ENCODE measurements at places on chromosomes 4 and X.

- no peak for DNase-seq
These were observed 159.8 kb upstream of the FAM241A start for GRCh38 chr4:111985426-111985825.

GRCh38 chr4:5734853-5735252 is 23.9 kb downstream of the EVC start:
- no peak for DNase-seq

DNA sequence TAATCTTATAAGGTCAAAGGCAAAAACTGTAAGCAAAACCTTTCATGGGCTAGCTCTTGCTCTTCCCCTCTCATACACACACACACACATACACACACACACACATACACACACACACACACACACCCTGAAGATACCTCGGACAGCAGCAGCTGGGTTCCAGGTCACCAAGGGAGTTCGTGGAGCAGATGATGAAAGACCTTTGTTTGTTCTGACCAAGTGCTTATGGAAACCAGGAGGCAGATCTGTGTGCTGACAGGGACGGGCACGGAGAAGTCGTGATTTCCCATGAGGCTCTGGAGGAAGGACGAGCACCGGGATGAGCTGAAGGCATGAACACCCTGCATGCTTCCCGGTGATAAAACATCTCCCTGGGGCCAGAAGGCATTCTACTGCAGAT is 35.4 kb upstream of the CRMP1 start:
- no peak for DNase-seq

DNA sequence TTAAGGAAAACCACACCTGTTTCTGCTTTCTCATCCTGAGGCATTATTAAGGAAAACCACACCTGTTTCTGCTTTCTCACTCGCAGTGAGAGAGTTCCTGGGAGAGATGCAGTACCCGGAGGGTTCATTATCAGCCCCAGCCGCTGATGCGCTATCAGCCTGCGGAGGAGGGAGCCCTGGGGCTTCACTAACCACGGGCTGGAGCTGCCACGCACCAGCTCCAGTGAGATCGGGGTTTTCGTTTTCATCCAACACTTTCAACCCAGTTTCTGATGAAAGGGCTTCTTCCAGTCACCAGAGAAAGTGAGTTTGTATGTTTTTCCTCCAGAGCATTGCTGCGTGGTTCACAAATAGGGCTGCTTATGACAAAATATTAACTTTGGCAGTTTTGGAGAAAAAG is 93.2 kb upstream of the PRKX start:
- no peak for DNase-seq

- no peak for DNase-seq
These were observed 47.5 kb downstream of the MAGEA1 start for GRCh38 chrX:153226344-153227185.

GRCh38 chr4:55866973-55867574 is 13.6 kb downstream of the EXOC1 start:
- peak; percentile 26 for DNase-seq

DNA sequence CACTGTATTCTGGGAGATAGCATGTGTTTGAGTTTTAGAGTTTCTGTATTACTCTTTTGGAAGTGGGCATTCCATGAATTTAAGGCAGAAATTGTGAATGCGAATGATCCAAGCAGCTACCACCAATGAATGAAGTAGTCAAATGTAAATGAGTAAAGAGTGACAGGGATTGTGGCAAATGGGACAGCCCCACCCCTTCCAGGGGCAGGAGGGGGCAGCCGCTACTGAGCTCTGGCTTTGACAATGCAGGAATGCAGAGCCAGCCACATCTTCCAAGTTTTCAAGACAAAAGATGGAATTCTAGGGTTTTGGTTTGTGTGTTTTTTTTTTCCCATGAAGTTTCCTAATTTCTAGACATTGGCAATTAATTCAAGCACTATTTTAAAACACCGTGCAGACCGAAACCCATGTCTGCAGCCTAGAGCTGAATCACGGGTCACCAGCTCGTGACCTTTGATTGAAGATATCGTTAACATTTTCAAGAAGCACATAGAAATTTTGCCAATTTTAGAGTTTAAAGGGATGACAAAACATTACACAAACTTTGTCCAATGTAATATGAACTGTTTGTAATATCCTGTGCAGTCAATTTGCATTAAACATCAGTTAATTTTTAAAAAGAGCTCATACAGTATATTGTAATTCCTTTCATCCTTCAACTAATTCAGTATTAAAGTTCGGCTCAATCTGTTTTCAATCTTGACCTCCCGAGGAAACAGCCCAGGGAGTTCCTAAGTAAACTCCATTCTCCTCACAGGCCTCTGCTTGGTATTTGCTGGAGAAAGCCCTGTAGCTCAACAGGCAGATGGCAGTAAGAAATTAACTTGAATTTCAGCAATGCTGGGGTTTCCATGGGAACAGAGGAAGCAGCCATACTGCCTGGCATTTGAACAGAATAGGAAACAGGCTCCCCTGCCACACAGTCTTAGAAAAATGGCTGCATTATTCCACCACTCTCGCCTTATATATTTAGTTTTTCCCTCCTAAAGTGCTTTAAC is 83.4 kb downstream of the UCHL1 start:
- no peak for DNase-seq

GRCh38 chrX:140104760-140105159 is 139.4 kb upstream of the CXorf66 start:
- no peak for DNase-seq

DNA sequence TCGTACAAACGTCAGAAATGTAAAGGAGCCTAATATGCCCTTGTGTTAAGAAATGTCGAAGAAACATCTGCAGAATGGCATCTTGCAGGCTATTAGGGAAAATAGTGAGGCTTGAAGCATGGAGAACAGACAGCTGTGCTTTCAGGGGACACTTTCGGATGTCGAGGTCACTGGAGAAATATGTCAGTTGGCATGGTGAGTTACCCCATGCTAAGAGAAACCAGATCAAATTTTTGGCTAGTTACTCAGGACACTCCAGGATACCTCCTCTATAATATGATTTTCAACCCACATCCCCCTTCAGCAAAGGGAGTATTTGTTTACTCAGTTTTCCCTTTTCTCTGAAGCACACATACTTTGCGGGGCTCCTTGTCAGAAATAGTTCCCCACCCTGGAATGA is 171.4 kb downstream of the GPC3 start:
- DNase-seq: peak; percentile 16

DNA sequence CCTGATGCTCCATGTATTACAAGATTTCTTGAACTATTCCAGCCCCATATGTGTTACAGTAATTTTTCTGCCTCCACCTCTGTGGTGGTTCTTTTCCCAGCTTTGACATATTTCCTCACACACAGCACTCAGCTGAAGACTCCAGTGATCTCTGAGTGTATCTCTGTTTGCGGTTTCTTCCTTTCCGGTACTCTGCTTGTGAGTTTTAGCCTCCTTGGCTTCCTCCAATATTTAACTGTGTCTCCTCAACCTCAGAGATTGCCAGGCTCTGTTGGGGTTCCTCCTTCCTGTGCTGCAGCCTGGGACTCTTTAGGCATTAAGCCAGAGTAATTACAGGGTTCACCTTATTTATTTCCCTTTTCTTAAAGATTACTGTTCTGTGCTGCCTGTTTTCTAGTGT is 73.2 kb downstream of the NFKB1 start:
- DNase-seq: no peak

DNA sequence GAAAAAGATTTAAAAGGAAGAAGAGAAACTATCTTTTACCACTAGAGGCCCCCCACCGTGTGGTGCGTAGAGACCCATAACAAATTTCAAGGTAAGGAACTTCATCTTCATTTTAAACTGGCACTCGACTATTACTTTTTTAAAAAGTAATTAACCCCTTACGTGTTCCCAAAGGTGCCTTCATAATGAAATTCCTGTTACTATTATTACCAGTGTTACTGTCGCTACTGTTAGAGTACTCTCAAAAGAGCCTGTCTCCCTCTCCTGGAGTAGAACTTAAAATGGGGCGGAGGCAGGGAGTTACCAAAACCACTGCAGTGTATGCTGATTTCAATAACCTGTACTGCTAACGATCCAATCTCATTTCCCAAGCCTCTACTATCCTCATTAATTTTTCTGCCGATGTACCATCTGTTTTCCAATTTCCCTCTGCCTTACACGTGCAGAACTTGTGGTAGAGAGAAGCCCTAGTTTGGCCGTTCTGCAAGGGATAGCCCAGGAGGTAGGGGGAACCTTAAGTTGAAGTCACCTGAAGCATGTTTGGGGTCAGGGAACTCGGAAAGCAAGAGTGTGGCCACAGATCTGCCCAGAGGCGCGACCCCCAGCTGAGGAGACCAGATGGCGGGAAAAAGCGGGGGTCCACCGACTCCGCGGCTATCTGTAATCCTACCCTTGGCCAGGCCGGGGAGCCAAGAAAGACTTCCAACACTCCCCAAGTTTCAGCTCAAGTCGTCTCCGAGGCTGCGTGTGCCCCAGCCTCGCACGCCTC is 720 bp upstream of the STK26 start:
- DNase-seq: no peak

DNA sequence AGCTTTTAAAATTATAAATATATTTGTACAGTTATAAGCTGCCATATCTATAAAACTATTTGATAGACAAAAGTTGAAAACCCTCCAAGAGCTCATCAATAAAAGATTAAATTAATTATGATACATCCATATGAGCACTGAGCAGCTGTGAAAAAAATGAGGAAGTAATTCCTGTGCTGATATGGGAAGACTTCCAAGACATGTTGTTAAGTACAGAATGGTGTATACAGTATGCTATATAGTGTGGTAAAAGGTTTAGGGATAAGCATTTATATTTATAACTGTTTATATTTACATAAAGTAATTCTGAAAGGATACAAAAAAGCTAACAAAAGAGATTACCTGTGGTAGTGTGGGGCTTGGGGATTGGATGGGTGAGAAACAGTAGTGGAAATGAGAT is 92.8 kb upstream of the BMP2K start:
- DNase-seq: no peak

- no peak for DNase-seq
These were observed 110.3 kb downstream of the AREG start for GRCh38 chr4:74555231-74555630.

GRCh38 chr4:186554539-186554913 is 841 bp downstream of the MTNR1A start:
- no peak for DNase-seq

DNA sequence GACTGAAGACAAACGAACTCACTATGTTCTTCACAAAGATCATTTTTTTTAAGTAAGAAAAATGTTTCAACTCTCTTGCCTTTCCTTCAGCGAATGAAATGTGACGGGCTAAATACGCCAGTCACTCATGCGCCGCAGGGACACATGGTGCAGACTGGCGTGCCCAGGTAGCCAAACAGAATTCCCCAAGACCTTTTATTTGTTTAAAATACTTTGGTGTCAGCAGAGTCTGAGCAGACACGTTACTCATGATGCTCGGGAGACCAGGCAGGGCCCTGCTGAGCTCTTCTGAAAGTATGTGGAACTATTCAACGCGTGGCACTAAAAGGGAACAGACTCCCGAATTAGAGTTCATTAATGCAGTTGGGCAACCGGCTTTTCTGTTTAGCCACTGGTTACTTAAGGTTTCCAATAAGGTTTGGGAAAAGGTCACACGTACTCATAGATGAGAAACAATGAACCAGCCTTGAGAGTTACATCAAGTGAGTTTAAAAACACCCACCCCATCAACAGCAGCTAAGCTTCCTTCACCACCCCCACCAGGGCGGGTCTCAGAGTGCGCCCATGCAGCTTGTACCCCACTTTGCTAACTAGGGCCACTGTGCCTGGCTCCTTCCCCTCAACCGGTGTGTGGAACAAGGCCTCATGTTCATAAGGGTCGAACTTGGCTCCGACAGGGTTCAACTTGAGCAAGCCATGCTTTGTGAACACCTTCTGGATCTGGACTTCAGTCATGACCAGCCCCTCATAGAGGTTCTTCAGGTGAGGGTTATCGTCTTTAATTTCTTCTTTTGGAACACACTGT is 7.3 kb downstream of the GRPEL1 start:
- DNase-seq: no peak

DNA sequence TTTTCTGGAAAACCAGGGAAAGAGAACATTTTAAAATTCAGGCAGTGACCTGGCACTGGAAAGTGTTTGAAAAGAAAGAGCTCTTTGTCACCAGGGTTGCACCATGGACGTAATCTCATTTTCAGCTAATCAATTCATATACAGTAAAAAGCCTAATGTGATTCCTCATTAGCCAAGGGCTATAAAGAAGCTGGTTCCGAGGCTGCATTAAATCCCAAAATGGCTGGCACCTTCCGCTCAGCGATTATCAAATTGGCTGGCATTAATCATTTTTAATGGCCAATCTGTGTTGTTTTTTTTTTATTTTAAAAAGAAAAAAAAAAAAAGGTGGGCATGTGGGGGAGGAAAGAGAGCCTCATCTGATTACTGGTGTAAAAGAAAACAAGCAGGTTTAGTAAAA is 341.4 kb downstream of the RAB28 start:
- no peak for DNase-seq

DNA sequence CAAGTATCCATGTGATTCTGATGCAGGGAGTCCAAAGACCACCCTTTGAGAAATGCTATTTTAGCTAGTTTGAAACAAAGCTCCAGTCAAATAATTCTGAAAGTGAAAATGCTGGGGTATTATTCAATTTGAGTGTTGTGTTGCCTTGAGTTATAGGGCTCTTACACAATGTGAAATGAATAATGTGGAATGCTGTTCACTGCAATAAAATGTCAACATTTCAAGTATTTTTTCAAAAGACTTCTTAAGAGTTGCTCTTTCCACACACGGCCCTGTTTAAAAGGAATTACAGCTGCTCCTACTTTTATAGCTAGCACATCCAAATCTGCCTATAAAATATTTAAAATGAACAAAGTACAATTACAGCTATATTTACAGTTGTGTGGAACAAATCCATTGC is 27.5 kb upstream of the PLS3 start:
- DNase-seq: peak; percentile 20

DNA sequence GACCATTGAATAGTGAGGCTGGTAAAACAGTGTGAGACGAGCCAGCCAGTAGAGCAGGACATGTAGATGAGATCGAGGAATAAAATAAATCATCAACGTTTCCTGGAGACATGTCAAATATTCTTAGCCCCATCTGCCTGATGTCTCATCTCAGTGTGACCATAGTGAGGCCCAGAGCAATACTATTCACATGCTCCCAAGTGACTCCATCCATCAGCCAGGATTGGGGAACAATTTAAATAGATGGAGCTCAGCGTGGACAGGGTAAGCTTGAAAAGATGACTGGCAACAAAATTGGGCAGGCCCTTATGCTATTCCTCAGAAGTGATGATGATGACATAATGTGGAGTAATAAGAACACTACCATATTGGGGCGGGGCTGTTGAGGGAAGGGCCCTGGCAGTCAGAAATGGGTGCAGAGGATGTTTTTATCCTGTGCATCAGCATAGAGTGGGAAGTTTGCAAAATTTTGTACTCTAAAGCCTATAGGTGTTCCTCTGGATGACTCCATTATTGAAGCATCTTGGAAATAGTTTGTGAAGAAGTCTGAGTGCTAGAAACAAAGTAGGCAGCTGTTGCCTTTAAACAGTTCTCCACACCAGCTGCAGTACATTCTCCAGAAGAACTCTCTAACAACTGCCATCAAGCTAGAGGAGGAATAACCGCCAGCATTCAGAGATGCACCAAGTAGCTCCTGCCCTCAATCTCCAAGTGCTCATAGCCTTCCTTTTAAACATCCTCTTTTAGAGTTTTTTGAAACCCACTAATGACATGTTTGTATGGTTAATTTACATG is 333.0 kb downstream of the DCHS2 start:
- DNase-seq: no peak

Data from fibroblast of skin of left biceps (primary cell).